ENCODE measurements at places on chromosomes 12 and 14.

- DNase-seq, result peak; percentile 77
These were observed 207.0 kb upstream of the CDKN3 start for GRCh38 chr14:54189748-54190354.

DNA sequence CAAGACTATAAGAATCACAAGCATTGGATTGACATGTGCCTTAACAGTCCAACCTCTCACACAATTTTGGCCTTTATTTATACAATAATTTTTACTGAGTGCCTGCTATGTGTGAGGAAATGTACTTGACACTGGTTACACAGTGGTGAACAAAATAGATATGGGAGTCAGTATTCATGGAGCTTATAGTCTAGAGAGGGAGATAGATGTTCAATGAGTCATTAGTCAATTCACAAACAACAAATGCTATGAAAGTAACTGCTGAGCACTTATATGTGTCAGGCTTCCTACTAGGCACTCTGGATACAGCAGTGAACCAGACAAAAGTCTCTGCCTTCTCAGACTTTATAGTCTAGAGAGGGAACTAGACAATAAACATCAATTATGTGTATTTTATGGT is 3.7 kb downstream of the CFAP54 start:
- peak; percentile 36 for DNase-seq

GRCh38 chr14:103187911-103188310 is 64.7 kb downstream of the TNFAIP2 start:
- no peak for DNase-seq

GRCh38 chr14:55535516-55536203 is 44.3 kb upstream of the KTN1 start:
- peak; percentile 43 for DNase-seq

- no peak for DNase-seq
These were observed 42.2 kb upstream of the FAM181A start for GRCh38 chr14:93884950-93885349.

DNA sequence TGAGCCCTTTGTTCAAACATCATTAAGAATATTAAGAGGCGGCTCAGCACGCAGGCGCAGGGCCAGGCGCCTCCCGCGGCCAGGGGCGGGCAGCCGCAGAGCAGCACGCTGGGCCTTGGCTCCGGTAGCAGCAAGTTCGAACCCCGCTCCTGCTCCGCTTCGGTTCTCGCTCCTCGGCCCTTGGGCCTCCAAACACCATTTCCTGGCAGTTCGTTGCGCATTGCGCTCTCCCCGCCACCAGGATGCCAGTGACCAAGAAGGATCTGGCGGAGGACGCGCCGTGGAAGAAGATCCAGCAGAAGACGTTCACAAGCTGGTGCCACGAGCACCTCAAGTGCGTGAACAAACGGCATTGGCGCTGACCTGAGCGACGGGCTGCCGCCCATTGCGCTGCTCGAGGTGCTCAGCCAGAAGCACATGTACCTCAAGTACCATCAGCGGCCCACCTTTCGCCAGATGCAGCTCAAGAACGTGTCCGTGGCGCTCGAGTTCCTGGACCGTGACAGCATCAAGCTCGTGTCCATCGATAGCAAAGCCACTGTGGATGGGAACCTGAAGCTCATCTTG is 6.9 kb upstream of the ACVRL1 start:
- no peak for DNase-seq

DNA sequence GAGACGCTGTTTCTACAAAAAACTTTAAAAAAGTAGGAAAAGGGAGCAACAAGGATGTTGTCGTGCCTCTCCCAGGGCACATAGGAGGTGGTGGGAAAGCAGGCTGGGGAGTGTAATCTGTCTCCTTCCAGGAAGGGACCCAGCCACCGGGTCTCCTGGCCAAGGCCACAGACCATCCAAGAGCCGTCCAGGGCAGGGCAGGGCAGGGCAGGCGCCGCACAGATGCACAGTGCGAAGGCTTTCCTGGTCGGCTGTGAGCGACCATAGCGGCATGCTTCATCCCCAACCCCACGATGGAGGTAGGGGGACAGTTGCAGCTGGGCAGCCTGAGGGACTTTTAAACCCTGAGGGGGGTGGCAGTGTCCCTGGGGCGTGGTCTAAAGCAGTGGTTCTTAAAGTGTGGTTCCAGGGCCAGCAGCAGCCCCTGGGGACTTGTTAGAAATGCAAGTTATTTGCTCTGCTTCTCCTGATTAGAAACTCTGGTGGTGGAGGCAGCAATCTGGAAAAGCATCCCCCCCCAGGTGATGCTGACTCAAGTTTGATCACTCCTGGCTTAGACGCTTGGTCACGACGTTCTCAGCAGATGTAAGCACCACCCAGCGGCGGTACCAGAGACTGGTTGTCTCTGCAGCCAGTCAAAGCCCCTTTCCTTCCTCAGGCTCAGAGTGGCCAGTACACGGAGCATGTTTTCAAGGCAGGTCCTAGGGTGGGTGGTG is 197.4 kb upstream of the PRMT8 start:
- no peak for DNase-seq

GRCh38 chr12:96501133-96501761 is 11.9 kb downstream of the CFAP54 start:
- peak; percentile 85 for DNase-seq

Measured in NCI-H226 (cell line).